ENCODE measurements at places on chromosomes 5 and 9.

DNA sequence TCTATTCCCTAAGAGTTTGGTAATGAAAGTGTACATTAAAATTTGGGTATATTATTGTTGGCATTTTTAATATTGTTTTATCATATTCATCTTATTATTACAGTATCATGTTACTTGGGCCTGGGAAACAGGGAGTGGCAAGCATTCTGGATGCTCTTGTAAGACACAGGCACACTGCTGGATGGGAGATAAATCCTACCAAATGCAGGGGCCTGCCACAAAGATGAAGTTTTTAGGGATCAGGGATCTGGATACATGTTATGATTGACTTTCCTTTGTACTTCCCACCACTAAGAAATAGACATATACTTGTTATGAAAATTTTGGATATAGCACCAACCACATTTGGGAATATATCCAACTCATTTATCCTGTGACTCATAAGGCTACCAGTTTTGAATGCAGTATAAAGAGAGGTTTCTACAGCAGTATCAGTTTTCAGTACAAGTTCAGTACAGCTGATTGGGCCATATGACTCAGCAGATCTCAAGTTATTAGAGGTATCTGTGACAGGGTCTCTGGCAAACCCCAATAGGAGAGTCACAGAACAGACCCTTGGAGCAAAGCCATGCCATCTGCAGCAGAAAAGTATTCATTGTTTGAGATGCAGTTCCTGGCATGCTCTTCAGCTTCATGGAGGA is 360.1 kb downstream of the DMAC1 start:
- DNase-seq, result no peak

- peak; percentile 4 for DNase-seq
Measured at GRCh38 chr5:178839319-178839704, 20.4 kb upstream of the ZNF354B start.

DNA sequence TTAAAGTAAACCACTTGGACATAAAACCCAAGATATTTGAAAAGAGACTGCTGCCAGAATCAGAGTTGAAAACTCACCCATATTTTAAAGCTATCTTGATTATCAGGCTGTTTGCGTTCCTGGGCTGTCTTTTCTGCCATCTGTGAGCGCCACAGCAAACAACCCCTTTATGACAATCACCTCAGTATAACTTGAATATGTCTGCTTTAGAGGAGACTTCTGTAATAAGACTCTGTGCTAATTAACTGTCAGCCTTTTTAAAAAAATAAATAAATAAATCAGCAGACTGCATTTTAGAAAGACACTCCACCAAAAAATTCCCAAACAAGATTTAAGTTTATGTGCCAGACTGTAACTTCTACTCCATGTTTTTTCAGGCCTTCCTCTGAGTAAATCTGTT is 375.7 kb upstream of the CCNH start:
- DNase-seq, result no peak

DNA sequence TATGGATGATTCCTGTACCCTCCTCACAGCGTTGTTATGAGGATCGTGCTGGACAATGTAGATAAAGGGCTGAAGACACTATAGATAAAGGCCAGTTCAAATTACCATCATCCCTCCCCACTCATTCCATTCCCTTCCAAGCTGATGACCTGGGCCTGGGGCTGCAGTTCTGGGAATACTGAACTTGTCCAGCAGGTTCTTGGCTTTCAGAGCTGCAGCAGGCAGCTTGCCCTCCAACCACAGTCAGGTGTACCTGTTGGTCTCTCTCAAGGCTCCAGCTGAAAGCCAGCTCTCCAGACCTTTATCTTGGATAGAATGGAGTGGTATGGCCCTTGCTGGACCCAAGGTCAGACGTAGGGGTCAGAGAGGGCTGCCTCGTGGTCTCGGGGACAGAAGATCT is 92.5 kb downstream of the PCDH1 start:
- no peak for DNase-seq

GRCh38 chr9:126014726-126015125 is 267.6 kb downstream of the PBX3 start:
- DNase-seq, result no peak

DNA sequence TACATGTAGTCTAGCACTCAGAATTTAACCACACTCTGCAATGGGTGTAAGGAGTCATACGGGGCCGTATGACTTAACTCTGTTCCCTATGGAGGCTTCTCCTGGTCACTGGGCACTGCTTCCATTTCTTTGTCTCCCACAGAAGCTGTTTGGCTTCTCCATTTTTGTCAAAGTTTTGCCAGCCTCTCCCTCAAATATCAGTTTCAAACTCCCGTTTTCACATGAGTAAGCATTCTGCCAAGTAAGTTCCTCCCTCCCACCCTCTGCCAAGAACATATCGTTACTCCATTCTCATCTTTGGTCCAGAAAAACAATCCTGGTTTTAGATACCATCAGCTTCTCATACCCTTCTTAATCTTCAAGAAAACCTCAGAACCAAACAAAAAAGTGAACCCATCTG is 6.1 kb downstream of the AFAP1L1 start:
- DNase-seq, result no peak

- DNase-seq, result no peak
Measured at GRCh38 chr5:87007737-87008136, 259.9 kb upstream of the RASA1 start.

- DNase-seq, result no peak
Measured at GRCh38 chr5:33306758-33307157, 134.0 kb upstream of the TARS1 start.

- DNase-seq, result no peak
Measured at GRCh38 chr5:143714629-143715028, 97.3 kb upstream of the HMHB1 start.

DNA sequence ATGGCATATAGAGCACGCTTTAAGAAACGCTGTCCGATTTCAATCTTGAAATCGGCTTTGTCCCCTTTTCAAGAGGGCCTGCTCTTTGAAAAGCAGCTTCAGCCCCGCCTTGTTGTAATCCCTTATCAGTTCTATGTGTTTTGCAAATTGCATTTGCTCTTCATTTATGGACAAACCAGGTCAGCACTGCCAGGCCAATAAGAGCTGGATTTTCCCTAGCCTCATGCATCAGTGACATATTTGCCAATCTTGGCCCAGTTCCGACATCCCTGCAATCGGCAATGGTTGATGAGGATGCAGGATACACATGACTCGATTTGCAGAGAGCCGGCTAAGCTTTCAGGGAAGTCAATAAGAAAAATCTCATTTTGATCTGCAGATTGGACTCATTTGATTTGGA is 529.1 kb upstream of the CLINT1 start:
- no peak for DNase-seq

DNA sequence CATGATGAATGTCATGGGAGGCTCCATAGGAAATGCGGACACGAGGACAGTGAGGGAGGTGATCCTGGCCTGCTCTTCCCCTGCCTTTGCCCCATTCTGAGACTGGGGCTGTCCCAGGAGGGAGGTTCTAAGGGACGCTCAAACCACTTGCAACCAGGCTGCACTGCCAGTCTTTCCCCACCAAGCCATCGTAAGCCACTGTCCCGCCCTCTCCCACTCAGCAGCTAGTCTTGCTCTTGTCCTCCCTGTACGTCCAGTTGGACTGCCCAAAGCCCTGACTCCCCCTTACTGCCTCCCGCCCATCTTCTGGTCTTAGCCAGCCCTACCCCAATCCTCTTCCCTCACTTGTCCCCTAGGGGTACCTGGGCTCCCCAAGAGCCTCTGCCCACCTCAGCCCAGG is 115.7 kb downstream of the FSTL4 start:
- DNase-seq, result no peak

- DNase-seq, result no peak
Measured at GRCh38 chr5:128015978-128016377, 67.6 kb upstream of the SLC12A2 start.

GRCh38 chr9:13143281-13143680 is 136.2 kb downstream of the MPDZ start:
- DNase-seq, result no peak

DNA sequence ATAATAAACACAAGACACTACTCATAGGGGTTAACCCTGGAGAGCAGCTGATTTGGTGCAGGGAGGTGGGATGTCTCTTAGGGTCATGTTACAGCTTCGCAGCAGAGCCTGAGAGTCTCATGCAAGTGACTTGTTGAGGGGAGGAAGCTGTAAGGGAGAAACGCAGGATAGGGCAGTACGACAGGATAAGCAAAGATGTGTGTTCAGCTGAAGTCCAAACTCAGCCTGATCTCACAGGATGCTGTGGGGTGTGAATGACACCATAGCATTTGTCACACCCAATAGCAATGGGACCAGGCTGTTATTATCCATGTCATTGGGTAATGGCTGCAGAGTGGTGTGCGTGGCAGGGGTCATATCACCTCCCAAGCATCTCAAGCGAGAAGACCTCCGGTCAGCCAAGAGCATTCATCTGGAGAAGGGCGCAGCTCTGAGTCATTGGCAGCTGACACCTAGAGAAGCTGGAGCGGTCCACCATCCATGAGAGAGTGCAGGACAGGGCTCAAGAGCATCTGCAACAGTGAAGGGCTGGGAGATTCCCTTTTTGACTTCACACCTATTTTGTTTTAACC is 49.2 kb upstream of the RPL26L1 start:
- DNase-seq, result no peak

- no peak for DNase-seq
Measured at GRCh38 chr5:97163360-97163764, 19.7 kb downstream of the RIOK2 start.

DNA sequence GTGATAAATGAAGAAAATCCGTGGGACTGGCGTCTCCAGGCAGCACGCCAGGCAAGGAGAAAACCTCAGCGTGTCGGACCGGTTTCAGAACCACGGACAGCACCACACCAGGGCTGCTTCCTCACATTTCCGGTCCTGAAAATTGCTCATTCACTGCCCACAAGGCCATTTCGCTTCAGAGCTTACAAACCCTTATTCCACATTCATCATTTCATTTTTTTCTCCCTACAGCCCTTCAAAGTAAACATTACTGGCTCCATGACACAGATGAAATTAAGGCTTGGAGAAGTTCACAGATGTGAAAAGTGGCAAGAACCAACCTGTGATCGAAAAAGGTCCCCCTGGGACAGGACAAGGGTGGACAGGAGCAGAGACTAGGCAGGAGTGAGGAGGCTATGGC is 1.5 kb upstream of the GPRIN1 start:
- DNase-seq, result no peak

DNA sequence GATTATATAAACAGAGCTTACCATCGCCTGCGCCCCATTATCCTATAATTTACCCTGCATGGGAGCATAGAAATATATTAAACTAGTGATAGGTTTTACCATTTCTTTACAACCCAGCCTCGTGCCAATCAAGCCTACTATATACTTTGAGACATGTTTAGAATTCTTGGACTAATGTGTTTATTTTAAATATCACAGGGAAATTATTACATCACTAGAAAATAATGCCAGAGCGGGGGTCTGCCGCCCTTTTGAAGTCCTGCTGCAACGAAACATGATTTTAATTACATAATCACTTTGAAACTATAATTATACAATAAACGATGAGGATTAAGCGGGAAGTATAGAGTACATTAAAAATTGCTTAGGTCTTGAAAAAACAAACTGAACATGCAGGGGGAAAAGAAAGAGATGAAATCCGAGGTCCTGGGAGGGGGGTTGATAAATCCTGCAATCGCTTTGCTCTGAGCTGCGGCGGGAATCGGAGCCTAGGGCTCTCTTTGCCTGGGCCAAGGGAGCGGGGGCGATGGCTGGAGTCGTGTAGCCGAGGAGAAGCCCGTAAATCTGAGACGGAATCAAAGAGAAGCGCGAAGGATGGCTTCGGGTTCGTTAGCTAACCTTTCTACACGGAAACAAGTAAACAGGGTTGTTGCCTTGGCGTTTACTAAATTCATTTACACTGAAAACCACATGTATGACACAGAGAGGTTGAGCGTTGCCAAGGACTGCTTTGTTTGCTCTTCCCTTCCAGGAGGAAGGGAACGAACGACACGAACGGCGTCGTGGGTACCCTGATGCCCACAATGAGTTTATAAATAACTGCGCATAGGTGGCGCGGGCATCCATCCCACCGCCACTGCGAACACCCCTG is 127.6 kb downstream of the TMEM174 start:
- DNase-seq, result no peak

- no peak for DNase-seq
Measured at GRCh38 chr5:78675956-78676730, 27.6 kb upstream of the LHFPL2 start.

- no peak for DNase-seq
Measured at GRCh38 chr5:83485842-83486241, 14.3 kb downstream of the VCAN start.

DNA sequence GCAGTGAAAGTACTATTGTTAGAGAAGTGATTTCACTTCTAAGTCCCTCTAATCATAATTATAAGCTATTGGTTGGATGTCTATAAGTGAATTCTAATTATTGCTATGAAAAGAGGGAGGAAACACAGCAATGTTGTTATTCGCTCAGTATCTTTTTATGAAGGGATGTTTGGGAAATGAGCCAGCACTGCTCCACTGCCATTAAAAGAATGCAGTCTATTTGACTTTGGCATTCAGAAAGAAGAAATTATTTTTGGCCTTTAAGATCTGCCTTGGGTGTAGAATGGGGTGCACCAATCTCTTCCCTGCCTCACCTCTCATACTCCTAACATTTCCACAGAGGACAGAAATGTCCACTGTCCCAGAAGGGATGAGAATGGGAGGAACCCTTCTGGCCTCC is 332.0 kb downstream of the SPATA31D1 start:
- DNase-seq, result no peak

DNA sequence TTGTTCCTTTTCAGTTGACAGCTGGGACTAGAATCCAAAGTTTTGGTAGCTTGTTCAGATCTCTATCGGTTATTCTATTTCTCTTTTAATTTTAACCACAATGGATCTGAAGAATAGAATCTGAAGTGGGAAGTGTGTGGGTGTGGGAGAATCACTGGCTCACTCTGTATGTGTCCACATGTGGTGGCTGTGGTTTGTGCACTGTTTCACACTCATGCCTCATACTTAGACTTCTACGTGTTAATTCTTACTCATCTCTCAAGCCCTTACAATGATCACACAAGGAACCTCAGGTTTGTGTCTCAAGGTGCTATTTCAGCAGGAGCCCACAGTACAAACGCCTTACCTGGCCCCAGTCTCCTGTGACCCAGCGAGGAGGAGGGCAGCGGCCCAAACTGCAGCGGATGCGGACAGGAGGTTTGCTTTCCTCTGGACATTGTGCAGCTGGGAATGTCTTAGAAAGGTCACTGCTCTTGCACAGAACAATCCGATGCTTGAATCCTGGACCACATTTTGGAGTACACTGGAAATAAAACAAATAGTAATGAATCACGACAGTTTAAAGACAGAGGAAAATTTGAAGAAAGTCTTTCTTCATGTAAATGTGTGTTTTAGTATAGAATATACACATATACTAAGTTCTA is 309.1 kb downstream of the ADAMTS6 start:
- no peak for DNase-seq

- no peak for DNase-seq
Measured at GRCh38 chr9:137366445-137366810, 56.5 kb downstream of the EXD3 start.
